RPMI7951 (cell line): ENCODE measurements at places on chromosomes 11 and 22. TPM values are rescaled to one million over a fixed set of nuclear protein-coding genes. Genes with fewer than 3 reads are reported as not detected.

MRPL23 gene
- total RNA-seq = 123 and 169 TPM in 2 replicates

IFITM10 gene
- 4.3 and 6.6 TPM in 2 replicates for total RNA-seq

SLC5A4 gene
- not detected in 2 replicates for total RNA-seq

CNTF gene
- 1.8 and 3.0 TPM in 2 replicates for total RNA-seq

- DNase-seq = peak; percentile 11
These were observed 168.0 kb downstream of the PGR start for GRCh38 chr11:100961633-100962032.

DNA sequence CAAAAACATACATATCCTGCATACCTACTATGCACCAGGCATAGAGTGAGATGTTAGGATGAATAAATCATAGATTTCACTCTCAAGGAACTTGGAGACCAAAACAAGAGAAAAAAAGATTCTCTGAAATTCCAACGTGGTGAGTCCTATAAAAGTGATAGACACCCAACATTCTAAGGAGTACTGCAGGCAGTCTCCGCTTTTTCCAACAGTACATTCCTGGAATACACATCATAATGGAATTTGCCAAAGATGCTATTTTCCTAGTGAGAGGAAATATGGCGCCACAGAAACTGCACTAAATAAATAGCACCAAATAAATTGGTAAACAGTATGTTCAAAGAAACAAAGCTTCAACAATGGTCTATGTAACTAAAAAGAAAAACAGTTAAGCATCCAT is 6.0 kb downstream of the TMEM123 start:
- DNase-seq = peak; percentile 77

DNA sequence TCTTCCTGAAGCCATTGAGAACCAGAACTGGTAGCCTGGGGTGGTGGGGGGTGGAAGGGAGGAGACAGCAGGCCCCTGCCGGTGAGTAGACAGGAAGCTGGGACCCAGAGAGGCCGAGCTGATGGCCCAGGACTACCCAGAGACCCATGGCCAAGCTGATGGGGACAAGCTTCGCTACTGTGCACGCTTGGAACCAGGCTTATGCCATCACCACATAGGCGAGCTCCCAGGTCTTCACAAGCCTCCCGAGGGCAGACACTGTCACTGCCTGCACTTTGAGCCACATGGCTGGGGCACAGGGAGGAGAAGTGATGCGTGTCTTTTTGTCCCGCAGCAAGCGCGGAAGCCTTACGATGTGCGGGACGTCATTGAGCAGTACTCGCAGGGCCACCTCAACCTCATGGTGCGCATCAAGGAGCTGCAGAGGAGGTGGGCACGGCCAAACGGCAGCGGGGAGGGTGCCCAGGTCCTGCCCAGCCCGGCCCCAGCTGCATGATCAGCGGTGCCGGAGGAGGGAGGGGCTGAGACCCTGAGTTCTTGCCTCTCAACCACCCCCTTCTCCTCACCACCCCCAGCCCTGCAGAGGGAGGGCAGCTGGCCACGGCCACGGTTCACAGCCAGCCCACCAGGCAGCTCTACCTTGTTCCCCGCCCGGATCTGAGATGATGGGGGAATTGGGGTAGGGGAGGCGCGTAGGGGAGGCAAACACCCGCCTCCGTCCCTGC is 76.0 kb upstream of the KCNQ1OT1 start:
- no peak for DNase-seq

DNA sequence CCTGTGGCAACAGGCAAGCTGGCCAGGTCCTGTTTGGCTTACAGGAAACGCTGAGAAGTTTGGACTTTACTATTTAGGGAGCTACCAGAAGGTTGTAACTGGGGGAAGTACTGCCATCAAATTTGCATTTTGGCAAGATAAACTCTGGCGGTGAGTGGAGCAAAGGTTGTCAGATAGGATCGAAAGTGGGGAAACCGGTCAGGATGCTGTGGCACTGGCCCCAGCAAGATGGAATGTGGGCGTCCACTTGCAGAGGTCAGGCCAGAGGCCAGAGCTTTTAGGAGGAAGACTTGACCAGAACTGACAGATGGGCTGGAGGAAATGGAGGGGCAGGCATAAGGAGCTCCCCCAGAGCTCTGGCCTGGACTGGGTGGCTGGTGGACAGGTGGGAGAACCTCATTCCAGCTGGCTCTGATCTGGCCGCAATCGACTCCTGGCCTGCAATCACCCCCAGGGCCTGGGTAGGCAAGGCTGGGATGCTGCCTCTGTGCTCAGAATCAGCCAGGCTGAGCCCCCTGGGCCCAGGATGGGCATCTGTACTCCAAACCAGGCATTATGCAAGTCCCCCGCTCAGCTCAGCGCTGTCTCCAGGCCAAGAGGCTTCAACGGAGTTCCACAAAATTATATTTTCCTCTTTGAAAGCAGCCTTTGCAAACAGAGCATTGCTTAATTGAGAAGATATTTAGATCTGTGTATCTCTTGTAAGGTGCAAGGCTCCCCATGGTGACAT is 178.3 kb upstream of the NECTIN1 start:
- no peak for DNase-seq

GRCh38 chr11:60795291-60795690 is 10.2 kb downstream of the MS4A10 start:
- DNase-seq = no peak

DNA sequence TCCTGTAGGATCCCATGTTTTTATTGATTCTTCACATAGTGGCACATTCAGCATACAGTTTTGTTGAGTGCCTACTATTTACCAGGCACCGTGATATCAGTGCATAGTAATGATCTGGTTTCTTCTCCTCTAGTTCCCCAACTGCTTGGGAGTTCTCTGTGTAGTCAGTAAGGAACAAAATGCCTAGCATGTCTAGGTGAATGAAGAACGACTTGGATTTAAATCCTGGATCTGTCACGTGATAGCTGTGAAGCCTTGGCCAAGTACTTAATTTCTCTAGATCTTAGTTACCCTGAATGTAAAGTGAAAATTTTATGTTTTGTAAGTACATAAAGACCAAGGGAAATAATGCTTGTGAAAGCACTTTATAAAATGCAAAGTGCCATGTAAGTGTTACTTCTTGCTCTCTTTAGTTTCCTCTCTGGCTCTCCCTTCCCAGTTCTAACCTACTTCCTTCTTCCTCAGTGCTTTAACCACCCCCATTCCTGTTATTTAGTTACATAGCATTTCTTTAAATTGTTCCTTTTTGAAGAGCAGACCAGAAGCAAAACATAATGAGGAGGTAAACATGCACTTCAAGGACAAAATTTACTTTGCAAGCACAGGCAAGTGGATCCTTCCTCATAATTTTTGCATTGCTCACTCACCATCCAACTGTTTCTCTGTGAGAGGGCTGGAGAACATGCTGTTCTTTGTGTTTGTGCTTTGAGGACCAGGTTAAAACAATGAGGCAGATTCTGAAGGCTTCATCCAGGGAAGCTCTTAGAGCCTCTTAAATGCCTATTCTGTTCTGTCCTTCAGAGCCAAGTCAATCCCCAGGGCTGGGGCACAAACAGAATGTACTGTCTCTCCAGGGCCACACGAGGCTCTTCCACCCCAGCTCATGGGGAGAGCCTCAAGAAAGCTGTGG is 353.9 kb upstream of the TENM4 start:
- no peak for DNase-seq

DNA sequence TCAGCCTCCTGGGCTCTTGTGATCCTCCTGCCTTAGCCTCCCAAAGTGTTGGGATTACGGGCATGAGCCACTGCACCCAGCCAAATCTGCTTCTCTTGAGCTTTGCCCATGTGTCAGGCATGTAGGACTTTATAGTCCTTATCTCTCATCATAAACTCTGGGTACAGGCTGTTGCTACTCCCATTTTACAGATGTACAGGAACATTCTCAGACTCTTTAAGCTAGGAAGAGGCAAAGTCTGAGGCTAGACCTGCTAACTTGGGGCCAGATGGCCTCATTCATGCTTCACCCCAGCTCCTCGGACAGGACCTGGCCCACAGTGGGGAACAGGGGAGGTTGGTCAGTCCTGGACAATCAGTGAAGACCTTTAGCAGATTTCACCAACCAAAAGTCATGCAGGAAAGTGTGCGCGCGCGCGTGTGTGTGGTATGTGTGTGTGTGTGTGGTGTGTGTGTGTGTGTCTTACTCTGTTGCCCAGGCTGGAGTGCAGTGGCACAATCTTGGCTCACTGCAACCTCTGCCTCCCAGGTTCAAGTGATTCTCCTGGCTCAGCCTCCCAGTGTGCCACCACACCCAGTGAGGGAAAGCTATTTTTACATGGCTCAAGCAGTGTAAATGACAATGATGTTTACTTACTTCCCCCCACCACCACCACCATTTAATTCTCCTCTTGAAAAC is 23.8 kb downstream of the YDJC start:
- DNase-seq = no peak

DNA sequence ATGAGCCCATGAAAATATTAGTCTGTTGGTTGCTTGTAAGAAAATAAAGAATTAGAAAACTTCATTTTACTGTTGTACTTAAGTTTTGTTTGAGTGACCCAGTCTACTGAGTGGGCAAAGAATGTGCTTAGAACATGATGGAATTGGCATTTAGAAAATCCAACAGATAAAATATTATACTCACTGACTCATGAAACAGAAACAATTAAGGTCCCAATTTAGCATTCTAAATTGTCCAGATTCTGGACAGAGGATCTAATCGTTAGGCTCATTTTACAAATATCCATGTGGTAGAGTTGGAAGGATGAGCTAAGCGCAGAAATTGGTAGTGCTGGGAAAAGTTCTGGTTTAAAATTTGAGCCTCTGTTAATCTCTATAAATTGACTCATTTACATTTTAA is 45.4 kb downstream of the METTL15 start:
- DNase-seq = no peak

DNA sequence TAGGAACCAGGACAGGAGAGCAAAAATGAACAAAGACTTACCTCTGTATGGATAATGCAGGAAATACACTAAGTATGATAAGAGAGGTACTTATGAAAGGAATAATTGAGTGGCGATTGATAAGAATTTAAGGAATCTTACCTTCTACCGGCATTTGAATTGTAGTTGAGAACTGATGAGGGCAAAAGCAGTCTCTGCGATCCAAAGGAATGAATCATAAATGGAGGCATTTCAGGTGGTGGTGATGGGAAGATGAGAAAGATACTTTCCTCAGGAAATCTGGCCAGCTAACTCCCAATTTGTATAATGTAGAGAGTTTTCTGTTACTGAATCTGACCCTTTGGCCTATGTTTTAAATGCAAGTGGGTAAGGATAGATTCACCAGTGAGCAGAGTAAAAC is 71.9 kb upstream of the C11orf87 start:
- no peak for DNase-seq

DNA sequence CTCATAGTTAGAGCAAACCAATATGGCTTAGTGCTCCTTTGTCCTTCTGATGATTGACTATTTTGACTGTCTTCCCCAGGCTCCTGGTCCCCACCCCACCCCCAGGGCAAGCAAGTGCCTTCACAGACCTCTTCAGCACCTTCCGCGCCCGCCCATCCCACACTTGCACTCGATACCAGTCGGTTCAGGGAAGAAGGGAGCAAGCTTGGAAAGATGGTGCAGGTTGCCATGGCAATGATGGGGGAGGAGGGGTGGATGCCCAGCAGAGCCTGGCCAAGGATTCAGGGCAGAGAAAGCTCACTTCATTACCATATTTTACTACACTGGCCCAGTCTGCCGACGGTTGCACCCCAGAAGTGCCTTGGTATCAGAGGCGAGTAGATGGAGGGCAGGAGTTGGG is 2.2 kb downstream of the TMEM132A start:
- no peak for DNase-seq

GRCh38 chr22:26673486-26673885 is 16.1 kb downstream of the MIAT start:
- DNase-seq = no peak

- no peak for DNase-seq
These were observed 13.1 kb downstream of the HINFP start for GRCh38 chr11:119134389-119134978.

DNA sequence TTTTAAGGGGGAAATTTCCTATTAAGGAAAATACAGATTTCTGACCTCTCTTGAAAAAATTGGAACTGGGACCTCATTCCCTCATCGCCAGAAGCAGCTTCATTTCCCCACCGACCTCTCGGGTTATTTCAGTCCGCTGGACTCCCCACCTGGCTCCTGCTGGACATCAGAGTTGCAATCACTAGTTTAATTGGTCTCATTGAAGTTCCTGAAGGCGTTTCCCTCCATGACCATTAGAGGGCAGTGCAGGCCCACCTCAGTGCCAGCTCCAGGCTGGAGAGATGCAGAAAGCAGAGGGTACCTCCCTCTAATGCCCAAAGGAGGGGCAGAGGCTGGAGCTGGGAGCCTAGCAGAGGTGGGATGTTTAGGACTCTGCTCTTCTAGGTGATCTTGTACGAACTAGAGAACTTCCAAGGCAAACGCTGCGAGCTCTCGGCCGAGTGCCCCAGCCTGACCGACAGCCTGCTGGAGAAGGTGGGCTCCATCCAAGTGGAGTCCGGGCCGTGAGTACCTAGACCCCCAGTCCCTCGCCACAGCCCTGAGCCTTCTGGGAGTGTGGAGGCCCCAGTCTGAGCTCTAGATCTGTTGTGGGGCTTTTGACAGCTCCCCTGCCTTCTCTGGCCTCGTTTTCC is 2.7 kb downstream of the CRYBB3 start:
- peak; percentile 45 for DNase-seq

- DNase-seq = no peak
These were observed 130.5 kb upstream of the B3GAT1 start for GRCh38 chr11:134542401-134543165.

DNA sequence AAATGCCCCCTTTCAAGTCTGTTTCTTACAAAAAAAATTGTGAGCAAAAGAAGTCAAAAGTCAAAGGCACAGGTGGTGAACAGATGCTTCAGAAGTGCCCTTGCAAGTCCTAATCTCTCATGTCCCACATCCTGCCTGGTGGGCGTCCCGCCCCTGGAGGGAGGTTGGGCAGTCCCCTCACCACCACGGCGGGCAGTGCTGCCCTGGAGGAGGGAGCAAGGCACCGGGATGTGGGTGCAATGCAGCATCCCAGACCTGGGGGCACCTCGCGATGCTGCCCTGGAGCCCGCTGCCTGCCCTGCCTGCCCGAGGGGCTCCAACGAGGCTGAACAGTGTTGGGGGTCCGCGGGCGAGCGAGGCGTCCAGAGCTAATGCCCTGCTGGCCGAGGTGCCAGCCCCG is 15.9 kb downstream of the MRGPRG start:
- peak; percentile 59 for DNase-seq

GRCh38 chr22:46996595-46997310 is 234.3 kb downstream of the TBC1D22A start:
- no peak for DNase-seq

DNA sequence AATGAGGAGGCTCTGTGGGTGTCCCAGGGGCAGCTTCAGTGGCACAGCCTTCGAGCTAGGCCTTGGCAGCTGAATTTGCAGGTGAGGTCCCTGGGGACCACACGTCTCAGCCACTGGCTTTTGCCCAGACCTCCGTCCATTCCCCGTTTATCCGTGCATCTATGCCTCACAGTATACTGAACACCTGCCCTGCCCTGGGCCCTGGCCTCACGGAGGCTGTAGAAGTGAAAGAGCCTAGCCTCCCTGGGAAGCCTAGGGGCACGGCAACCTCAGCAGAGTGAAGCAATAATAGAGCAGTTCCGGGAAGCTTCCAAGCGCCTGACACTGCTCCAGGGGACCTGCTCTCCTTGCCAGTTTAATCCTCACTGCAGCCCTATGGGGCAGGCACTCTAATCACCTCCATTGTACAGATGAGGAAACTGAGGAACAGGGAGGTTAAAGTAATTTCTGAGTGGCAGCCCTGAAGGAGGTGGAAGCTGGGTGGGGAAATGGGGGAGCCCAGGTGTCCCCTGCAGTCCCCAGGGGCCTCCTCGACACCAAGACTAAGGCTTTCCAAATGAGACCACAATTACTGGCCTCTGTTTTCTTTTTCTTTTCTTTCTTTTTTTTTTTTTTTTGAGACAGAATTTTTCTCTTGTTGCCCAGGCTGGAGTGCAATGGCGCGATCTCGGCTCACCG is 2.7 kb upstream of the NFAM1 start:
- DNase-seq = no peak
